ENCODE measurements at places on chromosomes 16 and 17. TPM values are rescaled to one million over a fixed set of nuclear protein-coding genes. Genes with fewer than 3 reads are reported as not detected.

- DNase-seq, result no peak
Measured at GRCh38 chr17:15431196-15431595, 36.2 kb downstream of the CDRT4 start.

Gene DNAI2
- not detected for total RNA-seq

DNA sequence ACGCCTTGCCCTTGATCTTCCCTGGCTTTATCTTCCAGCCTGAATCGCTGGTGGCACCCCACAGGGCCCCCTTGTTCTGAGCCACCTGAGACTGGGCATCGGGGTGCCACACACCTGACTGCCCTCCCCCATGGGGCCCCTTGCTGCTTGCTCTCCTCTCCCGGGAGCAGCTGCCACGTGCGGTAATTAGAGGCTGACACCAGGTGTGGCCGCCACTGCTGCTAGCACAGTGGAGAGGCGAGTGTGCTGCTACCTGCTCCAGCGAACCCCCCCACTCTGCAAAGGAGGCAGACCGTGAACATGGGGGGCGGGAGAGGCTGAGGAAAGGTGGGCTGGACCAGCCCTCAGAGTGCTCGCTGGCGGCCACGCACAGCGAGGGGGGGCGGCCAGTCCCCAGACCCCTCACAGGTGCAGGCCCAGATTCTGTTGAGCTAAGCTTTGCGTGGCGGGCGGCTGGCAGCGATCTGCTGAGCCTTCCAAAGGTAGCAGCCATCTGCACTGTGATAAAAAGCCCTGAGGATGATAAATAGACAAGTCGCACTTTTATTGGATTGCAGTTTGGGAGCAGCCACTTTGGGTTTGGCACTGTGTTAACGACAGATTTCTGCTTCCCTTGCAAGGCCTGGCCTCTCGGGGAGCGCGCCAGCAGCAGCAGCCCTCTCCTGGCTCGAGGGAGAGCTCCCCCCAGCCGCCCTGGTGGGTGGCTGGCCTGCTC is 167.9 kb upstream of the GSE1 start:
- DNase-seq, result no peak

Gene FZD2
- 95.7 TPM for total RNA-seq

- peak; percentile 77 for DNase-seq
Measured at GRCh38 chr17:55062921-55063320, 94.4 kb downstream of the STXBP4 start.

DNA sequence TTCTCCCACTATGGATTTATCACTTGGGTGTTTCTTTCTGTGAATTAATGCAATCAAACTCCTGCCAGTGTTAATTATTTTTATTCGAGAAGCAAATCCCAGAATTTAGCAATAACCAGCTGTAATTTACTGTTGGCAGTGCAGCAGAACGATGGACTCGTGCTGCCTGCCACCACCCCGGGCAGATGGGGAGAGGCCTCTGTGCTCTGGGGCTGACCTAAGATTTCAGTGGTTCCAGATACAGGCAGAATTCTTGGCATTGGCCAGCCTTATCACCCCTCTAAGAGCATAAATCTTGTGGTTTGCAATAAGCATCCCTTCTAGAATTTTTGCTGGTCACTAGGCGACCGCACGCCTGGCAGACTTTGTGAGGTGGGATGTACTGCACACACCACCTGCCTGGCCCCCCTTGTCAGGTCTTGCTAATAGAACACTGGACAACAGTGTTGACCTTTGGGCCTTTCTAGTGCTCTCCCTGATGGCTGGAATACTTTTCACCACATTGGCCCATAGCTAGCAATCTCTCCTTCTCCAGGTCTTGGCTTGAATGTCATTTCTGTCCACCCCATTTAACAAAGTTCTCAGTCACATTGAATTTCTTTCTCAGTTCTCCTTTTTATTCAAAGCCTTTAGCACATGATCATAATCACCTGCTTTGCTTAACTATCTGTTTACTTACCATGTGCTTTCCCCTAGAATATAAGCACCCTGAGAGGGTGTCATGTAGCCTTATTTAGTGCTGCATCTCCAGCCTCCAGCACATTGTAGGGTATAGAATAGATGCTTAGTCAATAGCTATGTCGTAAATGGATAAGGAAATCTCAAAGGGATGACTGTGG is 122.1 kb upstream of the DYNLRB2 start:
- no peak for DNase-seq

DNA sequence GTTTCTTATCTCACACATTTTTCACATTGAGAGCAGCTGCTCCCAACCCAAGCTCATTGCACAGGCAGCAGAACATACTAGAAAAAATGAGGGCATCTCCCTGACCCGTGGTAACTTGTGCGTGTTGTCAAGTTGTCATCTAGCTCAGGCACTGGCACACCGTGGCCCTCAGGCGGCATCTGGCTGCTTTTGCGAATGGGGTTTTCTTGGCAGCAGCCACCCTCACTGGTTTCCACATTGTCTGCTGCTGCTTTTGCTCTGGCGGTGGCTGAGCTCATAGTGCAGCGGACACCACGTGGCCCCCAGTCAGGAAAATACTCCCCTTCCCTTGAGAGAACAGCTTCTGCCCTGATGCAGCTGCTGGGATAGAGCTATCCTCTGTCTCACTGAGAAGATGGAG is 9.4 kb upstream of the TEDC2 start:
- DNase-seq, result no peak

DNA sequence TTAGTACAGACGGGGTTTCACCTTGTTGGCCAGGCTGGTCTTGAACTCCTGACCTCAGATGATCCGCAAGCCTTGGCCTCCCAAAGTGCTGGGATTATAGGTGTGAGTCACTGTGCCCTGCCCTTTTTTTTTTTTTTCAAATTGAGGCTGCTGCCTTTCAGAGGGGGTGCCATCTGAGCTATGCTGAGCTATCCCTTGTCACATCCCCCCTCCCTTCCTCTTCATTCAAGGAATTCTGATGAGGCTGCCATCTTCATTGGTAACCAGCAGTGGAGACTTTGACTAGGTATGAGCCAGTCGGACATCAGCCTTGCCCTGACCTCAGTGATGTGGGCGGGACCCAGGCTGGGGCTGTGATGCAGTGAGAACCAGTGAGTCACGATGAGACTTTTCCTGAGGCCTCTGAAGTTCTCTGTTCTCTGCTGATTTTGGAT is 24.4 kb upstream of the GPT2 start:
- peak; percentile 80 for DNase-seq

GRCh38 chr16:2709588-2709984 is 10.4 kb downstream of the PRSS27 start:
- DNase-seq, result no peak

DNA sequence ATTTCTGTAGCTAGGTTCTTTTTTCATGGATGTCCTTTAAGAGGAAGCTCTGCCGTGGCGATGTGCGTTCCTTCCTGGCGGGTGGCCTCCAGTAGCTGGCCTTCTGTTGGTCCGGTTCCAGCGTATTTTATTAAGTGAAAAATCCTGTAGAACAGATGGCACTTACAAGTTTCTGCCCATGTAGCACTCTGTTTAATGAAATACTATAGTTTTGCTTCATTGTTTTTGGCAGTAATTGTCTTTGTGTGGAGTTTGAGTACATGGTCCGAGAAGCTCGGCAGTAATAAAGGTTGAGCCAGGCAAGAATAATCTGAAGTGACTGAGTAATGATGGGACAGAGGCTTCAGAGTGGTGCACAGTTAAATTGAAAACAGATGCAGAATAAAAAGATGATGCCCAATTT is 20.4 kb downstream of the USP10 start:
- DNase-seq, result no peak

- DNase-seq, result no peak
Measured at GRCh38 chr17:32792207-32792606, 84.7 kb downstream of the MYO1D start.

Gene MT1H
- total RNA-seq, result not detected

Gene C16orf96
- total RNA-seq, result 0.38 TPM

Gene TBC1D28
- not detected for total RNA-seq

- peak; percentile 62 for DNase-seq
Measured at GRCh38 chr16:70437582-70438557, 1.0 kb downstream of the ST3GAL2 start.

DNA sequence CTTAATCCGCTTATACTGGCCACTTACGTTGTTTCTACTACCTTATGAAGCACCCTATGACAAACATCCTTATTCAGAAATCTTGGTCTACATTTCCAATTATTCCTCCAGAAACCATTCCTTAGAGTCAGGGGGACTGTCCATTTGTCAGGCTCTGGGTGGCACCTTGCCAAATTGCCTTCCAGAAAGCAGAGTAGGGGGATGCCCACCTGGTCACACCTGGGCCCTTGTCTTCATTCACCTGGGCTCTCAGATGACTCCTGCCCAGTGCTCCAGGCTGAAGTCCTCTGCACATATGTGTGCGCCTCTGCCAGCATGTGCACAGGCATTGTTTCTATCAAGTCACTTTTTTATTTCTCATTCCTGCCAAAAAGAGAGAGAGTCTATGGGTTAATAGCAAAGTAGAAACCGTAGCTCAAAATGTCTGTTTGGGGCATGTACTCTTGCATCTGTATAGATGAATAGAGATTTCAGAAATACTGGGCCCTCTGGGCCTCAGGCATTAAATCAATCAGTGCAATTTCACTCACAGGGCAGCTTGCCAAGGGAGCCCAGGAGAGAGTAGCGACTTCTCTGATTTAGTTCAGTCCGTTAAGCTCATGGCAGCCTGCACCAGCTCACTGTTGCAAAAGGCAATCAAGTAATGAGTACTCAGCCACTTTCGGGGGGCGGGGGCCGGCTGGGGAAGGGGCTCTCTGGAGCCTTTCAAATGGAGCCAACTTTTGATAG is 104.7 kb downstream of the SOCS1 start:
- no peak for DNase-seq

Gene MAP3K14
- 10.8 TPM for total RNA-seq

Gene SCNN1B
- total RNA-seq, result not detected

DNA sequence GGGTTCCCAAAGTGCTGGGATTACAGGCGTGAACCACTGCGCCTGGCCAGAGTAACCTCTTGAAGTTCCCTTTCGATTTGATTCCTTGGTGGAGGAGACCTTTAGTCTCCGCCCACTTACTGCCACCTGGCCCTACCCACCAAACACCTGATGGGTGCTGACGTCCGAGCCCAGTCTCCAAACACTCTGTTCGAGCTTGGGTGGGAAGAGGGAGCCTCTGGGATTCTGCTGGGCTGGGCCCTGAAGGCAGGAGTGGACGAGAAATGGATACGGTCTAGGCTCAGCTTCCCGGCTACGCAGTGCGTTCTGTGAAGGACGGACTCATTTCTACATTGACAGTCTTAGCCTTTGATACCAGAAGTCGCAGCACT is 870 bp upstream of the ITGA3 start:
- peak; percentile 21 for DNase-seq

- DNase-seq, result peak; percentile 12
Measured at GRCh38 chr16:84209989-84210388, 19.0 kb downstream of the ADAD2 start.

- peak; percentile 68 for DNase-seq
Measured at GRCh38 chr16:81730090-81731051, 48.7 kb upstream of the PLCG2 start.

GRCh38 chr17:57604771-57605674 is 140.1 kb downstream of the CCDC182 start:
- DNase-seq, result peak; percentile 51

Gene BIRC5
- total RNA-seq, result 5.8 TPM

Gene PRMT7
- total RNA-seq, result 41.5 TPM

GRCh38 chr16:66399031-66399430 is 28.1 kb upstream of the BEAN1 start:
- no peak for DNase-seq

Gene TEX2
- total RNA-seq, result 56.1 TPM

- DNase-seq, result no peak
Measured at GRCh38 chr16:4212211-4212933, 29.5 kb downstream of the SRL start.

GRCh38 chr17:2478458-2478857 is 33.2 kb downstream of the METTL16 start:
- DNase-seq, result no peak

Gene CCT6B
- 2.1 TPM for total RNA-seq

DNA sequence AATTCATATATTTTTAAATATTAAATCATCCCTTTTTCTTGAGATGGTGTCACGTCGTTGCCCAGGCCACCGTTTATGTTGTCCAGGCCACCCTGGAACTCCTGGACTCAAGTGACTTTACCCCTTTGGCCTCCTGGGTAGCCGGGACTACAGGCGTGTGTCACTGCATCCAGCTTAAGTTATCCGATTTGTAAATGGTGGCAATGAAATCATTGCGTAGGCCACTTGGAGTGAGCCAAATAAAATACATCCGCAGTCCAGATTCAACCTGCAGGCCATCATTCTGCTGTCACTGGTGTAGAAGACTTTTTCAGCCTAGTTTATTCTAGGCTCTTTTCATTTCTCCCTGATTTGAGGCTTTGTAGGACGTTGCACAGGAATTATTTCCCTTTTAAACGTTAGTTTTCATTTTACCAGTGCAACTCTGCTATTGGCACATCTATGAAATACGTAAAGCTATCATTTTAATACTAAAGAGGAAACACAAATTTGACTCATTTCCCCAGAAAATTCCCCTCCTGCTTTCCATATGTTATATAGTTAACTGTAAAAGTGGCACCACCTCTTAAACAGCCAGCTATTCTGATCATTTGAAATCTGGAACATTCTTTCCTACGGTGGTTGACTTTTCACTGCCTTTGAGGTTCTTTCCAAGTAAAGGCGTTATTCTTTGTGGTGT is 449.8 kb downstream of the MAF start:
- no peak for DNase-seq

Gene TMEM114
- total RNA-seq, result not detected

- no peak for DNase-seq
Measured at GRCh38 chr16:77383606-77384187, 51.1 kb downstream of the ADAMTS18 start.

Gene SOST
- total RNA-seq, result not detected

Gene COPRS
- 27.8 TPM for total RNA-seq

DNA sequence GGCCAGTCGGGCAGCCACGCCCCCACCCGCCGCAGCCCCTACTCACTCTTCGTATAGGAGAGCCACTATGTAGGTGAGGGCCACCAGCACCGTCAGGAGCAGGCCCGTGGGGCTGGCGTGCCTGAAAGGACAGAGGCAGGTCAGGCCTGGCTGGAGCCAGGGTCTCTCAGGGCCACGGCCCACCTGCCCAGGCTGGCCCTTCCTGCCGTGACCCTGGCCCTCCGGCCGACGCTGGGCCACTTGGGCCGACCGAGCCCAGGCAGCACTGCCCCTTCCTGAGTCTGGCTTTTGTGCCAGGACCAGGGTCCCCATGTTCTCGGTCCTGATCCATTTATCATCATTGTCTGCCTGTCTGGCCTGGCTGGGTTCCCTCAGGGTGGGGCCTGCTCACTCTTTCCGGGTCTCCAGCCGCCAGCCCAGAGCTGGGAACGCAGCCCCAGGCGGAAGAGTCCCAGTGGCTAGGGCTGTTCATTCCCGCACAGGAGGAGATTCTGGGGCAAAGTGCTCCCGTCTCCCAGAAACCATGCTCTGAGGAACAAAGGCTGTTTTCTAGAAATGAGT is 10.1 kb upstream of the RASD1 start:
- DNase-seq, result no peak

Gene UNKL
- total RNA-seq, result 11.1 TPM

Data from astrocyte (in vitro differentiated cells and primary cell).